ENCODE measurements at places on chromosomes 11 and 22. TPM values are rescaled to one million over a fixed set of nuclear protein-coding genes. Genes with fewer than 3 reads are reported as not detected.

GRCh38 chr11:85941380-85941973 is 86.3 kb downstream of the CCDC83 start:
- peaks cover 3% of the 10 kb centered on the region for H3K4me1 ChIP-seq
- no peaks in the 10 kb centered on the region for H3K27me3 ChIP-seq
- DNase-seq: no peak
- H3K36me3 ChIP-seq: no peaks in the 10 kb centered on the region
- H3K4me3 ChIP-seq: no peak overlapping the region

GRCh38 chr11:110862407-110862806 is 150.2 kb upstream of the ARHGAP20 start:
- H3K36me3 ChIP-seq: no peaks in the 10 kb centered on the region
- H3K27ac ChIP-seq: no peak overlapping the region
- peaks cover 4% of the 10 kb centered on the region for H3K27me3 ChIP-seq
- H3K4me3 ChIP-seq: no peak overlapping the region
- H3K4me1 ChIP-seq: peaks cover 23% of the 10 kb centered on the region

- H3K27ac ChIP-seq: no peak overlapping the region
- H3K4me1 ChIP-seq: peaks cover 7% of the 10 kb centered on the region
- no peak overlapping the region for H3K4me3 ChIP-seq
- peaks cover 8% of the 10 kb centered on the region for H3K36me3 ChIP-seq
Observed at GRCh38 chr11:130533871-130534270, 85.4 kb downstream of the ADAMTS15 start.

DNA sequence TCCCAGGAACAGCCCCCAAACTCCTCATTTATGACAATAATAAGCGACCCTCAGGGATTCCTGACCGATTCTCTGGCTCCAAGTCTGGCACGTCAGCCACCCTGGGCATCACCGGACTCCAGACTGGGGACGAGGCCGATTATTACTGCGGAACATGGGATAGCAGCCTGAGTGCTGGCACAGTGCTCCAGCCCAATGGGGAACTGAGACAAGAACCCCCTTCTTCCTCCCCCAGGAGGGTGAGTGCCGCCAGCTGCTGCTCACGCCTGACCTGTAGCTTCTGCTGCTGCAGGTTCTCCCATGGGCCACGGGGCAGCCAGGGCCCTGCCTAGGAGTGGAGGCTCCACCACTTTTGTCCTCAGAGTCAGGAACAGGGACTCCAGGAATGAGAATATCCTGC is 78.2 kb downstream of the VPREB1 start:
- no peak for DNase-seq
- H3K4me1 ChIP-seq: no peaks in the 10 kb centered on the region
- peaks cover 6% of the 10 kb centered on the region for H3K27me3 ChIP-seq
- H3K4me3 ChIP-seq: no peak overlapping the region

DNA sequence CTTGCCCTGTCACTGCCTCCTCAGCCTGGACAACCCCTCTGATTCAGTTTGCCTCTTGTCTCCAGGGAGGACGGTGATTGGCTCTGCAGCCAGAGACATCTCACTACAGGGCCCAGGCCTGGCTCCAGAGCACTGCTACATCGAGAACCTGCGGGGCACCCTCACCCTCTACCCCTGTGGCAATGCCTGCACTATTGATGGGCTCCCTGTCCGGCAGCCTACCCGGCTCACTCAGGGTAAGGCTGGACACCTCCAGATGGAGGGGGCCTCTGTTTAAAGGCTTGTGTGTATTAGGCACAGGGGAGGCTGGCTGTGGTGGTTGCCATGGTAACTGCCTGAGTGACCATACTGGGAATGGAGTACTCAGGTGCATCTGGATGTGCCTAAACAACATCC is 8.6 kb downstream of the PHLDB1 start:
- peak; percentile 86 for DNase-seq
- H3K27me3 ChIP-seq: no peaks in the 10 kb centered on the region
- H3K4me3 ChIP-seq: no peak overlapping the region
- H3K4me1 ChIP-seq: peaks cover 96% of the 10 kb centered on the region

- H3K27ac ChIP-seq: no peak overlapping the region
- H3K4me1 ChIP-seq: no peaks in the 10 kb centered on the region
- peak; percentile 81 for DNase-seq
Observed at GRCh38 chr22:21447694-21448402, 19.3 kb upstream of the TMEM191C start.

RIBC2 gene
- 1.1 TPM for total RNA-seq

DNA sequence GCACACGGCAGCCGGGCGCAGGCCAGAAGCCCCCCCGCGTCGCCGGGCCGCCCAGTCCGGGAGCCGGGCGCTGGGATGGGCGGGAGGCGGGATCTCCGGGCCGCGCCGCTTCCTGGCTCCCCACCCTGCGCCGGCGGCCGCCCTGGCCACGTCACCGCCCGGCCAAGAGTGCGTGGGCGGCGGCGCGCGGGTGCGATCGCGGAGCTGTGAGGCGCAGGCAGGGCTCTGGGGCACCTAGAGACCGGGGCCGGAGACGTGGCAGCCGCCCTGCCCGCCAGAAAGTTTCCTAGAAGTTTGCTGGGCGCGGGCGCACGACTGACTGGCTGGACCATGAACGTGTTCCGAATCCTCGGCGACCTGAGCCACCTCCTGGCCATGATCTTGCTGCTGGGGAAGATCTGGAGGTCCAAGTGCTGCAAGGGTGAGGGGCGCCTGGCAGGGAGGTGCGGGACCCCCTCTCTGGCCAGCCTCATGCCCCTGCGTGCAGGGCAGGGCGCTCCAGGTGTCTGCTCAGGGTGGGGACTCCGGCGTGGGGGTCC is at the start of gene KDELR3:
KDELR3 (plus strand) TSS at position 193 of the 539 bp plus-strand sequence; CDS start at position 331, 138 bp downstream.
- H3K27me3 ChIP-seq: peaks cover 3% of the 10 kb centered on the region
- peak within 1 kb of the TSS; percentile 85 for H3K27ac ChIP-seq
- peaks cover 33% of the 10 kb centered on the region for H3K4me1 ChIP-seq
- peaks cover 2% of the 10 kb centered on the region for H3K36me3 ChIP-seq

DNA sequence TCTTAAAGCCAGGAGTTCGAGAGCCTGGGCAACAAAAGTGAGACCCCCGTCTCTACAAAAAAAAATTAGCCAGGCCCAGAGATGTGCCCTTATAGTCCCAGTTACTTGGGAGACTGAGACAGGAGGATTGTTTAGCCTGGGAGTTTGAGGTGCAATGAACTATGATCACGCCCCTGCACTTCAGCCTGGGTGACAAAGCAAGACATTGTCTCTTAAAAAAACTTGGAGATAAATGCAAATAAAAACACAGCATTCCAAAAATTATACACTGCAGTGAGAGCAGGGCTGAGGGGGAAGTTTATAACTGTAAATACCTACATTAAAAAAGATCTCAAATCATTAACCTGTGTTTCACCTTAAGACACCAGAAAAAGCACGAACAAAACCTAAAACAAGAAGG is 22.1 kb downstream of the AP2A2 start:
- DNase-seq: no peak
- H3K27me3 ChIP-seq: no peaks in the 10 kb centered on the region
- H3K36me3 ChIP-seq: peaks cover 12% of the 10 kb centered on the region
- H3K4me1 ChIP-seq: peaks cover 46% of the 10 kb centered on the region
- no peak overlapping the region for H3K27ac ChIP-seq

DNA sequence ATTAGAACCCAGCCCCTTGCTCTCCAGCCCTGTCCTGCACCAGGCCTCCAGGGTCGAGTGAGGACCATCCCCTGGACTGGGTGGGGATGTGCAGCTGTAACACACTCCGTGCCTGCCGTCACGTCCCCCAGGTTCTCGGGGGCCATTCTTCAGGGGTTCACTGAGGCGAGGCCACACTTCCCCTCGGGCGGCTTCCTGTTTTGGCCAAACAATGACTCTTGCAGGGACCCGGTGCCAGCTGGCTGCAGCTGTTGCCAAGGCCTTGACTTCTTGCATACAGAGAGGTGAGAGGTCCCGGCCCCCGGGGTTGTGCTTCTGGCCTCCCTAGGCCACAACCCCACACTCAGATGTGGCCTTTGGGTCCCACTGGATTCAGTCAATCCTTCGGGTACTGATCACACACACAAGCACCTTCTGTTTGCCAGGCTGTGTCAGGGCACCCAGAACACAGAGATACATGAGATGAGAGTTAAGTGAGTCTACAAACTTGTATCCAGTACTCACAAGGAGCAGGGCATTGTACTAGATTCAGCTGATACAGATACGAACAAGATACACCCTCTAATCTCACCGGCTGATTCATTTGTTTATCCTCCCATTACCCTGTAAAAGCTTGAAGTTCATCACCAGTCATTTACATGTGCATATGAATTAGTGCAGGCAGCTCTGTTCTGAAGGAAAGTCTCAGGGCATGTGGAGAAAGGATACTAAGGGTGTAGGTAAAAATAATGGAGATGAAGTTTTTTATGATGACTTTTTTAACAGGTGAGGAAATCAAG is 32.9 kb downstream of the LRRC32 start:
- H3K36me3 ChIP-seq: no peaks in the 10 kb centered on the region
- DNase-seq: no peak
- H3K4me1 ChIP-seq: peaks cover 3% of the 10 kb centered on the region

GRCh38 chr22:31627223-31627731 is 34.7 kb downstream of the PISD start:
- no peak overlapping the region for H3K27ac ChIP-seq
- H3K4me1 ChIP-seq: peaks cover 57% of the 10 kb centered on the region
- no peak overlapping the region for H3K4me3 ChIP-seq
- DNase-seq: no peak

TEX54 gene
- 0.65 TPM for total RNA-seq
